ENCODE measurements at places on chromosomes 12 and 14.

GRCh38 chr14:31405599-31406232, 14.6 kb downstream of the HEATR5A start:
- DNase-seq, result no peak

- no peak for DNase-seq
Observed at GRCh38 chr12:117528538-117528937, 167.1 kb upstream of the NOS1 start.

DNA sequence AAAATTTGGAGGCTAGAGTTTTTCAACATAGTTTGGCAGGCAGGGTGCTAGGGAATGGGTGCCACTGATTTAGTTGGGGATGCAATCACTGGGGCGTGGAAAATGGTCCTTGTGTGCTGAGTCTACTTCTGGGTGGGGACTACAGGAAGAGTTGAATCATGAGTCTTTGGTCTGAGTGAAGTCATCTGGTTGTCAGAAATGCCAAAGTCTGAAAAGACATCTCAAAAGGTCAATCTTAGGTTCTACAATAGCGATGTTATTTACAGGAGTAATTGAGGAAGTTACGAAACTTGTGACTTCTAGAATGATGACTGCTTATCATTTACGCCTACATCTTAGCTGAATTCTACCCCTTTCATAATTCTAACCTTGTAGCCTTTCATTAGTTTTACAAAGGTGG, 209.1 kb downstream of the NUBPL start:
- DNase-seq, result no peak

- no peak for DNase-seq
Observed at GRCh38 chr14:34398024-34398423, 64.0 kb downstream of the SPTSSA start.

DNA sequence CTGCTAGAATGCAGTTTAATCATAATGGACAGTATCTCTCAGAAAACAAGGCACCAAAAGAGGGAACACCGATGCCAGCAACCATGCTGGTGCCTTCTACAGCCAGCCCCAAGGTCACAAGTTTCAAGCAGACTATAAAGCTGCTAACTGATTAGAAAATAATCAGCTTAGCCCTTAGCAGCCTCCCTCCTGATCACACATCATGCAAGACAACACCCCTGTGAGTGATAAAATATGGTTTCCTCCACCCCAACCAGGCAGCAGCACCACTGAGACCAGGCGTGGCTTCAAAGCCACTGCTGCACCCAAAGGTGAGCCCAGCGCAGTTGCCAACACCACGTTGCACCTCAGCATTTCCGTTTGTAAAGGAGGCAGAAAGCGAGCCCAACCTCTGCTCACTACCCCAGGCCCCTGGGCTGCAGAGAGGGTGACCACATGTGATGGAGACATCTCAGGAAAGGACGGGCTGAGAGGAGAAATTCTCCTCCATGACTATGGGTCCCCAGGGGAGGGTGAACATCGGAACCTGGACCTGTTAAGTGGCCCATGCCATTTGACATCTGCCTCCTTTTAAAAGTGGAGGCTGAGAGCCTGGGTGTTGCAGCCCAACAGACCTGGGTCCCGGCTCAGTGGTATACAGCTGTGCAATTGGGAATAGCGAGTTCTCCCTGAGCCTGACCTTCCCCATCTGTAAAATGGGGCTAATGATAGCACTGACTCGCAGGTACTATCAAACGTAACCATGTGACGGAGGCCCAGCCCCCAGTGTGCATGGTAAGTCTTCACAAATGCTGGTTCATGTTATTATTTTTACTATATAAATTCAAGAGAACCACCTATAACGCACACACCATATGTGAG, 11.5 kb downstream of the ZFP36L1 start:
- no peak for DNase-seq

- no peak for DNase-seq
Observed at GRCh38 chr12:47415054-47415453, 290.8 kb downstream of the RPAP3 start.

DNA sequence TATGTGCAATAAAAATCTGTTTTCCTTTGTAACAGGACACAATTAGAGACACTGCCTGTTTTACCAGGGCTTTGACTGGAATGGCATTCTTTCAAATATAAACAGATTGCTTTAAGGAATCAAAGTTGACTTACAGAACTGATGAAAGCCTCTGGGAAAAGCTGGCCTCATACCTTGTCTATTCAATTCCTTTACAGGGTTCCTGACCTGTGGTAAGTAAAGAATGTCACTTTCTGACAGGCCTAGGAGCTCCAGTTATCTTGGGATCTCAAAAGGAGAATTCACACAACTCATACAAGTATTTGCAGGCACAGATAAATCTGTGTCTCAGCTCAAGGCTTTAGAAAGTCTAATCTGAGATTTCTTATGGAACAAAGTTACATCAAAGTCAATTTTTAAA, 88.4 kb downstream of the BCAT1 start:
- DNase-seq, result no peak

GRCh38 chr12:69405566-69405865, 46.0 kb downstream of the YEATS4 start:
- no peak for DNase-seq

- DNase-seq, result no peak
Observed at GRCh38 chr12:2667716-2668440, 126.9 kb upstream of the FKBP4 start.

DNA sequence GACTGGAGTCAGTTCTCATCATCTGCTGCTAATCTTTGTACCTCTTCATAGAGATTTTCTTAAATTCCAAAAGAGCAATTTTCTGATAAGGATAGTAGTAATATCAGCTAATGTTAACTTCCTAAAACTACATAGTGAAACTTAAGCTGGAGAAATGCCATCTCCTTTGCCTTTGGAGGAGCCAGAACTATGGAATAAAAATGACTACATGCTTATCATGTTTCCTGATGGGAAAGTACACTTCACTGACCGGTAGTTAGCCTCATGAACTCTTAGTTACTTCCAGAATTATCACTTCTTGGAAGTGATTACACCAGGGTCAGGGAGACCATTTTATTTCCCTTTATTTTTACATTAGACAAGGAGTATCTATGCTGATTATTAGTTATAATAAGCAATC, 1222.1 kb upstream of the TMEM132C start:
- no peak for DNase-seq

GRCh38 chr14:52055167-52055566, 13.7 kb downstream of the NID2 start:
- DNase-seq, result no peak

GRCh38 chr14:103846097-103846496, 1.3 kb downstream of the PPP1R13B start:
- no peak for DNase-seq

DNA sequence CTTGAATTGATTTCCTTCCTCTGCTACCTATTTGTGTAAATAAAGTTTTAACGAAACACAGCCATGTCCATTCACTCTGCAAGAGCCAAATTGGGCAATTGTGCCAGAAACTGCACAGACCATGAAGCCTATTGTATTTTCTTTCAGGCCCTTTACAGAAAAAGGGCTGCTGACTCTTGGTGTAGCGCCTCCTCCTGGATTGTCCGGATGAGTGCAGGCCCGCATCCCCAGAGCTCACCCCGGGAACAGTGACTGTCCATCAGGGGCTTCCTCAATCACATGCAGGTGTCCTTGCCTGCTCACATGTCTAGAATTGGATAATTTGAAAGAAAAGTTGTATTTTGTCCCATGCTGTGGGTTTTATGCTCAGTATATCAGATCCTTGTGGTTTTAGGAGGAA, 1282.2 kb downstream of the AACS start:
- no peak for DNase-seq

- DNase-seq, result no peak
Observed at GRCh38 chr12:57688931-57689330, 5.0 kb upstream of the OS9 start.

GRCh38 chr12:106953352-106954250, 2.1 kb upstream of the TMEM263 start:
- no peak for DNase-seq

DNA sequence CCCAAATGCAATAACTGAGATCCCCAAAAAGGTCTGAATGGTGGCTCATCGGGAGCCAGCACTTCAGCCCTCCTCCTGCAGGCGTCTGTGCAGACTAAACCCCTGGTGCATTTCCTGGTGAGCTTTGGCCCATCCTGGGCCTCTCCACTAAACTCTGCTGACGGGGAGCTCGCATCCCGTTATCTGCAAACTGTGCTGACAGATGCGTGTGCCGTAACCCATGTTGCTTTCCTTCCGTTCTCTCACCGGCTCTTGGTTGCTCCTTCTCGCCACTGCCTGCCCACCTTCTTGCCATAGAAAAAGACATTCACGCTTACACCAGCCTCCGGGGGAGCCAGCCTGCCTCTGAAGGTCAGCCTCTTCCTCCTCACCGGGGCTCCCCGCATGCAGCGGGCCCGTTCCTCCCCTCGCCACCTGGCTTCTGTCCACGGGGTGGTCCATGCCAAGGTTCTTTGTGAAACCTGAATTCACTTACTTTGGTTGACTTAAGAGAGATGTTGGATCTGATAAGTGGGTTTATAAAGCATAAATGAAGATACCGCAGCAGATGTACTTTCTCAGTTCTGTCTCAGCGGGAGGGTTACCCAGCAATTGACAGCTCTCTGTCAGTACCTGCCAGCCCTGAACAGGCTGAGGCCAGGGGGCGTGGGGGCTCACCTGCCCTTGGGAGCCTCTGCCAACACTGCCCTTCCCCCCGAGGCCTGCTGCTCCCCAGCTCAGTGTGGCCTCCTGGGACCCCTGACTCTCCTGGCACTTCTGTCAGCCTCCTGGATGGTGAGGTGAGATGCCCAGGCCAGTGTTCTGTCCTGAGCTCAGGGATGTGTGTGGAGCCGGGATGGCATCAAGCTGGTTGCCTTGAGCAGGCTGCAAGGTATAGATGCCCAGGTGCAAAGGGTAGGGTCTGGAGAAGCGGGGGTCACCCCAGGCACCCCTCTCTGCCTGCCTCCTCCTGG, 14.2 kb downstream of the ZFYVE21 start:
- no peak for DNase-seq
